Trophoblast cell (in vitro differentiated cells and primary cell): ENCODE measurements at places on chromosomes 6 and 20.

DNA sequence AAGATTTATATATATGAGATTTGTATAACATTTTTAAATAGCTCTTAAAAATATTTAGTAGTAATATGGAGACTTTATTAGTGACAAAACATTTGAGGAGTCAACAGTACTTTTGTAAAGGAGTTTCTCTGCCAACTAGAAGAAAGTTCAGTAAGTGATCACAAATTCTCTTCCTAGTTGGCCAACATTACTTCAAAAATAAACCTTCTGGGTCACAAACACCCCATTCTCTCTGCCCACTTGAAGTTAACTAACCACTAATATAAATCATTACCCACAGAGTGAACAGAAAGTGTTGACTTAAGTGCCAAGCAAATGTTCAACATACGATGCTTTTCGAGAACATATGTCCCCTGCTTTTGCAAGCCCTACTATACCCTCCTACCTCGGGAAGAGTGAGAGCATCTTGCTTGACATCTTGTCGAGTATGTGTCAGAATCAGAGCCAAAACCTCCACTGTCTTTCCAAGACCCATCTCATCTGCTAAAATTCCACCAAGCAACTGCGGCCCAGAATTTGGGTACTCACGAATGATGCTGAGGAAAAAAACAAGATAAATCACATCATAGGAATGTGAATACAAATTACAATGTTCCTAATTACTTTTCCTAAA, 16.9 kb downstream of the SHPRH start:
- H3K4me3 ChIP-seq, result no peak overlapping the region
- H3K27ac ChIP-seq, result no peak overlapping the region
- DNase-seq, result no peak
- H3K4me1 ChIP-seq, result no peaks in the 10 kb centered on the region
- peaks cover 17% of the 10 kb centered on the region for H3K36me3 ChIP-seq
- H3K27me3 ChIP-seq, result no peaks in the 10 kb centered on the region

DNA sequence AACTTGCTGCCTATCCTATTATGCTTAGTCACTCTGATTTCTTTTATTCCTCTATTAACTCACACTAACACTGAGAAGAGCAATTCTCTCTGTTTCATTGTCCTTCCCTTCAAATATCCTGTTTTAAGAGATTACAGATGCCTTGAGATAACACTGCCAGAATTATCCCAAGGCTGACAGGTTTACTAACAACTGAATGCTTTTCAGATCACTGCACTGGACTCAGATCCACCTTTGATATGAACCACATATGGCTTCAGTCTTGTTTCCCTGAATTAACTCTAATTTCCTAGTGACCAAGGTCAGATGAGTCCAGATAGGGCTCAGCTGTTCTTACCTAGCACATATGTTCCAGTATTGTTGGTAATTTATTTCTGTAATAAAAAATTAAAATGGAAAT, 633.1 kb downstream of the GRIK2 start:
- H3K4me3 ChIP-seq, result no peak overlapping the region
- H3K36me3 ChIP-seq, result no peaks in the 10 kb centered on the region
- no peak overlapping the region for H3K27ac ChIP-seq
- no peaks in the 10 kb centered on the region for H3K27me3 ChIP-seq

DNA sequence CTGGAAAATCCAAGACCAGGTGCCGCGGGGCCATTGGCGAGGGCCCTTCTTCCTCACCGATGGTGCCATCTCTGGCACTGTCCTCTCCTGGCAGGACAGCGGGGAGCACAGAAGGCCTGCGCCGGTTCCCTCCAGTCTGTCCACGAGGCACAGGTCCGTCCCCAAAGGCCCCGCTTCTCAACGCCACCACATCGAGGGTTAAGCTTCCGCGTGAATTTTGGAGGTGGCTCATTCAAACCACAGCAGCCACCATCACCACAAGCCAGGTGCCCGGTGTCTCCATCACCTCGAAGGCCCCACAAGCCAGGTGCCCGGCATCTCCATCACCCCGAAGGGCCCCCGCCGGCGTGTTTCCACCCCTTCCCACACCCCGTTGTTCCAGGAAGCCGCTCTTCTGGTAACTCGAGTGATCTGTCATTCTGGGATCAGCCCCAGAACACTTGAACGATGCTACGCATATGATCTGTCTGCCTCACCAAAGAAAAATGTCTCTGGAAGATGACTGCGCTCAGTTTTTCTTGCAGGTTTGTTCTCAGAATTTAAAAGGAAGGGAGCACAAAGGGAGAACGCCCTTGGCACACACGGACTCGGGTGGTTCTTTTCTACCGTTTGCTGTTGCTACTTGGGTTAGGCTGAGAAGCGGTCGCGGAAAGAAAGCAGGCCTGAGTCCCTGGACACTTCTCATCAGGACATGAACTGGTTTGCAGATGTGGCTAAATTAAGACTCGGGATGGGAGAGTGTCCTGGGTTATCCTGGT, 9.9 kb upstream of the KIF25 start:
- no peaks in the 10 kb centered on the region for H3K4me1 ChIP-seq
- no peak for DNase-seq
- H3K4me3 ChIP-seq, result no peak overlapping the region
- H3K27me3 ChIP-seq, result no peaks in the 10 kb centered on the region
- H3K27ac ChIP-seq, result no peak overlapping the region

DNA sequence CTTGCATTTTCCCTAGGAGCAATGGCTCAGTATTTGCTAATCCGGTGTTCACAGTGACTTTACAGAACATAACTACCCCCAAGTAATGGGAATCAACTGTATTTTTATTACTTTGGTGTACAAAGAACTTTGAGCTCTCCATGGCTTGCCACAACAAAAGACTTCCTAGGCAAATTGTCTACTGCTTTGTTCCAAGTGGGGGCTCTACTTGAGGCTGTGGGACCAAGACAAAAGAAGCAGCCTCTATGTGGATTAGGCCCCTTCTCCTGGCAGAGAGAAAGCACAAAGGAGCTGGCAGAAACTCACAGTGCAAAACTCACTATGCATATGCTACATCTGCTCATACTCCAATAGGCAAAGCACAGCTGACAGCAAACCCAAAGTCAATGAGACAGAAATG, 853 bp downstream of the WFDC8 start:
- H3K27me3 ChIP-seq, result no peaks in the 10 kb centered on the region
- no peak for DNase-seq
- no peak overlapping the region for H3K27ac ChIP-seq
- no peaks in the 10 kb centered on the region for H3K4me1 ChIP-seq
- H3K36me3 ChIP-seq, result no peaks in the 10 kb centered on the region
- no peak overlapping the region for H3K4me3 ChIP-seq

GRCh38 chr6:39178804-39179203, 50.5 kb downstream of the KCNK5 start:
- H3K4me1 ChIP-seq, result no peaks in the 10 kb centered on the region
- H3K27me3 ChIP-seq, result no peaks in the 10 kb centered on the region
- no peak overlapping the region for H3K27ac ChIP-seq
- peaks cover 2% of the 10 kb centered on the region for H3K36me3 ChIP-seq
- no peak overlapping the region for H3K4me3 ChIP-seq

- H3K27ac ChIP-seq, result no peak overlapping the region
- DNase-seq, result no peak
- no peak overlapping the region for H3K4me3 ChIP-seq
- no peaks in the 10 kb centered on the region for H3K4me1 ChIP-seq
These were observed 226.2 kb upstream of the MARCKS start for GRCh38 chr6:113630738-113631535.

- DNase-seq, result no peak
- H3K4me1 ChIP-seq, result no peaks in the 10 kb centered on the region
- no peak overlapping the region for H3K4me3 ChIP-seq
- H3K36me3 ChIP-seq, result no peaks in the 10 kb centered on the region
- H3K27ac ChIP-seq, result no peak overlapping the region
- H3K27me3 ChIP-seq, result no peaks in the 10 kb centered on the region
These were observed 7.6 kb downstream of the SPATS1 start for GRCh38 chr6:44349904-44350649.

DNA sequence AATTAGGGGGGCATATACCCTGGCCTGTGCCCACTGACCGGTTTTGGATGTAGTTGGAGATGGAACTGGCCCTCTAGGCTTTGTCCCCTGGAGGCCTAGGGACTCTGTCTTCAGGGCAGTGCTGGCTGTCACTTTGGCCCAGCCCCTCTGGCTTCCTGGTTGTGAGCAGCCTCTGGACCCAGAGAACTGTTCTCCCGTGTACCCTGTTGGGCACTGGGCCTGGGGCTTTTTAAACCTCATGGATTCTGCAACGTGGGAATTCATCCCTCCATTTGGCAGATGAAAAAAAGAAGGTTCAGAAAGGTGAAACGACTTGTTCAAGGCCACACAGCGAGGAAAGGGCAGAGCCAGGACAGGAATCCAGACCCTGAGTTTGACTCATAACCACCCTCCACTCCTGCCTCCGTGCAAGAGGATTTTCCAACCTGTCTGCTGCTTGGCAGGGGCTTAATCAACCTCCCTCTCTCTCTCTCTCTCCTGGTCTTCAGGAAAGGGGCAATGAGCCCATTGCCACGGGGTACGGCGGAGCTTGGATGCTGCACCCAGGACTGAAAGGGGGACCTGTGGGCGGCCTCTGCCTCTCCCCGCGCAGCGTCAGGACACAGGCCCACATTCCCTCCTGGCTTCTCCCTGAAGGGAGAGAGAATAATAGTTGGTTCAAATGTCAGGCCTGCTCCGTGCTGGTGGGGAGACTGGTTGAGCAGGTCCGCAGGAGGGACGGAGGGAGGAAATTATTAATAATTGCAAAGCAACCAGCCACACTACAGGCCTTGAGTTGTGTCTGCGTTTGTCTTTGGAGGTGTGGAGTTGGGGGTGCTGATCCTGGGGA, 56.0 kb downstream of the CEBPB start:
- H3K27ac ChIP-seq, result peak overlapping the region; percentile 91
- no peaks in the 10 kb centered on the region for H3K27me3 ChIP-seq
- H3K4me1 ChIP-seq, result peaks cover 25% of the 10 kb centered on the region
- no peaks in the 10 kb centered on the region for H3K36me3 ChIP-seq

GRCh38 chr6:52634211-52634610, 36.7 kb upstream of the TMEM14A start:
- no peaks in the 10 kb centered on the region for H3K4me1 ChIP-seq
- H3K4me3 ChIP-seq, result no peak overlapping the region
- no peak overlapping the region for H3K27ac ChIP-seq
- DNase-seq, result no peak
- H3K27me3 ChIP-seq, result no peaks in the 10 kb centered on the region

- no peaks in the 10 kb centered on the region for H3K36me3 ChIP-seq
- no peaks in the 10 kb centered on the region for H3K27me3 ChIP-seq
- peaks cover 10% of the 10 kb centered on the region for H3K4me1 ChIP-seq
- peak; percentile 64 for DNase-seq
- no peak overlapping the region for H3K4me3 ChIP-seq
- H3K27ac ChIP-seq, result no peak overlapping the region
These were observed 163.7 kb downstream of the RALGAPA2 start for GRCh38 chr20:20548527-20549266.

- peak; percentile 71 for DNase-seq
- H3K36me3 ChIP-seq, result no peaks in the 10 kb centered on the region
- no peaks in the 10 kb centered on the region for H3K27me3 ChIP-seq
- peaks cover 6% of the 10 kb centered on the region for H3K4me1 ChIP-seq
- no peak overlapping the region for H3K27ac ChIP-seq
These were observed 5.3 kb upstream of the MOG start for GRCh38 chr6:29651413-29652197.

- H3K4me3 ChIP-seq, result no peak overlapping the region
- no peaks in the 10 kb centered on the region for H3K27me3 ChIP-seq
- no peaks in the 10 kb centered on the region for H3K4me1 ChIP-seq
- H3K36me3 ChIP-seq, result no peaks in the 10 kb centered on the region
- H3K27ac ChIP-seq, result no peak overlapping the region
These were observed 121.1 kb downstream of the CENPW start for GRCh38 chr6:126461045-126461444.

- no peaks in the 10 kb centered on the region for H3K4me1 ChIP-seq
- H3K27me3 ChIP-seq, result no peaks in the 10 kb centered on the region
- H3K36me3 ChIP-seq, result no peaks in the 10 kb centered on the region
- no peak overlapping the region for H3K4me3 ChIP-seq
These were observed 157.4 kb upstream of the TNFAIP3 start for GRCh38 chr6:137709424-137710236.

- peaks cover 22% of the 10 kb centered on the region for H3K4me1 ChIP-seq
- no peak overlapping the region for H3K27ac ChIP-seq
- H3K36me3 ChIP-seq, result peaks cover 39% of the 10 kb centered on the region
- H3K27me3 ChIP-seq, result no peaks in the 10 kb centered on the region
- DNase-seq, result no peak
- no peak overlapping the region for H3K4me3 ChIP-seq
These were observed 4.5 kb downstream of the RGL2 start for GRCh38 chr6:33294086-33294823.

DNA sequence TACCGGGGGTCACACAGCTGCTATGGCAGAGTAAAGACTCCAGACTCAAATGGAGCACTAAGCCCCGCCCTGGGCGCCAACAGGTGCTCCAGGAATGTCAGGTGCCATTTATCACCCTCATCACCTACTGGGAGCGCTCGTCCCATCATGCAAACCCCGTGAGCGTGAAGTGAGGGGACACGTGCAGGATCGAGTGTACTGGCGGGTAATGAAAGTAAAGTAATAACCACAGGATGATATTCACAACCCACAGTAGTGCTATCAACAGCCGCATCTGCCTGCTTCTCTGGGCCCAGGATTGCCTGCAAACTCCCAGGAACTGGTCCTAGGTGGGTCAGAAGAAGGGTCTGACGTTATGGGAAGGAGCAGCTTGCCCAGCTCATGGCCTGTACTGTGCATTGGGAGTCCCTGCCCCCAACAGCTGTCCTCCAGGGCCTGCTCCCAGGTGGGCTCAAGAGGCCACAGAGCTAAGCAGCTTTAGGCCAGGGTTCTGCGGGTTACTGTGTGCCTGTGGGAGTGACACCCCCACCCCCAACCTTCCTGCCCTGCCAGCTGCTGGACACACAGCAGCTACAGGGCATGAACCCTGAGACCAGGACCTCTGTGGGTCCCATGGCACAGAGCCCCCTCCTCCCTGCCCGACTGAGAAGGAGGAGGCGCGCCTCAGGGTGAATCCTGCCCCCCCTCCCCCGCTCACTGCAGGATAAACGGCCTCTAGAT, 120.5 kb upstream of the SULF2 start:
- no peak overlapping the region for H3K27ac ChIP-seq
- no peak overlapping the region for H3K4me3 ChIP-seq
- H3K36me3 ChIP-seq, result no peaks in the 10 kb centered on the region
- H3K4me1 ChIP-seq, result no peaks in the 10 kb centered on the region

DNA sequence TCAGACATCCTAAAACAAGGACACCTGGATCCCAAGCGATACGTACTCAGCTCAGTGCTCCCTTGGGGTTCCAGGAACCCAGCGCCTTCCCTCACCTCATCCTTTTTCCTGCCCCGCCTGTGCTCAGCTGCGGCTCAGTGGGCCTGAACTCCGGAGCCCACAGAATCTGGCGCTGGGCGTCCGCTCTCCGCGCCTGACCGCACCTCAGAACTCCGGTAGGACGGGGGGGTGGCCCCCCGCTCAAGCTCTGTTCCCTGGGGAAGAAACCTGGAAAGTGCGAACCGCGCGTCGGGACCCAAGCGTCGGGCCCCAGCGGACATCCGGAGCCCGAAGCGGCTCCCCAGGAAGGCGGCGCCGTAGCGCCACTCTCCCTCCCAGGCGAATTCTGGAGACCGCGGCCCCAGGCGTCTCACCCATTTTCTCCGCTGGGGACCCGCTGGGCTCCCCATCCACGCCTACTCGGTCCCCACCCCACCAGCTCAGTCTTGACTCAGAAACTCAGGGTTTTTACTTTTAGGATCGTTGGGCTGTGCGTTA, 336 bp upstream of the LY6G5C start:
- peaks cover 3% of the 10 kb centered on the region for H3K4me1 ChIP-seq
- peak; percentile 30 for DNase-seq
- peak overlapping the region; percentile 45 for H3K4me3 ChIP-seq
- no peak overlapping the region for H3K27ac ChIP-seq

- no peaks in the 10 kb centered on the region for H3K27me3 ChIP-seq
- peak; percentile 76 for DNase-seq
- H3K27ac ChIP-seq, result no peak overlapping the region
- no peak overlapping the region for H3K4me3 ChIP-seq
- H3K36me3 ChIP-seq, result no peaks in the 10 kb centered on the region
These were observed 42.5 kb downstream of the ID4 start for GRCh38 chr6:19879663-19880062.

- peaks cover 7% of the 10 kb centered on the region for H3K4me1 ChIP-seq
- H3K27me3 ChIP-seq, result no peaks in the 10 kb centered on the region
- no peak for DNase-seq
These were observed 337 bp downstream of the ESF1 start for GRCh38 chr20:13784271-13784892.
